Endodermal cell (in vitro differentiated cells): ENCODE measurements at places on chromosomes 5 and 9. TPM values are rescaled to one million over a fixed set of nuclear protein-coding genes. Genes with fewer than 3 reads are reported as not detected.

DNA sequence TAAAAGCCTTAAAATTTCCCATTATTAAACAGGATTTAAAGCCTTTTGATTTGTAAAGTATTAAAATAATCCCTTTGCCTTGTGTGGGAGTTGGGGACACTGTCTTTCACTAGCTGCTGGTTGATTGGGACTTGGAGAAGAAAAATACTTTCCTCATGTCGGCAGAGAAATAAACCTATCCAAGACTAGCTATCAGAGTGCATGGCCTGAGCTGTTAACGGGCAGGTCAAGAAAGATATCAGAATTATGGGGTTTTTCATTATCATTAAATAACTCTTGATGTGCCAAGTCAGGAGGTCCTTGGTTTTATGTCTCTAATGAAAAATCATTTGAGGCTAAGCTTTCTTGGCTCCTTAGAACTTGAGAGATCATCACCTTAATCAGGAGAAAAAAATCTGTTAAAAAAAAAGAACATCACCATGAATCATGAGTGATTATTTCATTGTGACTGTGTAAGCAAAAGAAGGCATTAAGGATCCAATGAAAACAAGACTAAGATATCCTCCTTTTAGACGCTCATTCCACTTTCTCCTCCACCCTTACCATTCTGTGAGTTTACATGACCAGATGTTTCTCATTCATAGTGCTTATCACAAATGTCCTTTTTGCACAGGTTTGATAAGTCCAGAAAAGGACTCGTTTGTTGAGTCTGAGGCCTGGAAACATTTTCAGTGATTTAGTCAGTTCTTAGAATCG is 140.4 kb upstream of the EGFLAM start:
- no peaks in the 10 kb centered on the region for H3K27me3 ChIP-seq
- no peaks in the 10 kb centered on the region for H3K4me1 ChIP-seq
- no peak overlapping the region for H3K27ac ChIP-seq
- H3K36me3 ChIP-seq, result no peaks in the 10 kb centered on the region
- H3K4me3 ChIP-seq, result no peak overlapping the region

AMBP gene
- 1.3 to 2.9 TPM (median 2.7 TPM) in 3 replicates for total RNA-seq

DNA sequence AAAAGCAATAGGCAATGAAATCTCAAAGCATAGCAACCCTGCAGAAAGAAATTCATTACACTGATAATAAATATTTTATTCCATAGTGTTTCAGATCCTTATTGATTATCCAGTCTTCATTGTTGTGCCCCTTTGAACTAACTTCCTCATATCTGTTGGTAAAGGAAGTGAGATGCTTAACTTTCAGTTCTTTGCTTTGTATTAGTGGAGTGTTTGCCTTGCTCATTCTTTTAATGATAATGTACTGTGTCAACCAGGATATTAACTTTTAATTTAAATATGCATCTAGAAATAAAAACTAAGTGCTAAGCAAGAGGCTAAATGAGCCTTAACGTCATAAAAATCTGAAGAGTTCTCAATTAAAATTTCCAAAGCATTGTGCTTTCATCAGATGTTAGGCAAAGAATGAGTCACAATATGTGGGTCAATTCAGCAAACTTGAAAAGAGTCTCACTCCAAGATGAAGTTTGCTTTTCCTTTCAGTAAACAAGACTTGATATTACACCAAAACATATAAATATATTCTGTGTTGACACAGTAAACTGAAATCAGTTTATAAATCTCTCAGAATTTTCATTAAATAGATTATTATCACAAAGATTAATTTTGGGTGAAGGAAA is 105.9 kb downstream of the GIN1 start:
- DNase-seq, result no peak
- no peaks in the 10 kb centered on the region for H3K27me3 ChIP-seq
- H3K36me3 ChIP-seq, result no peaks in the 10 kb centered on the region
- no peak overlapping the region for H3K27ac ChIP-seq

DNA sequence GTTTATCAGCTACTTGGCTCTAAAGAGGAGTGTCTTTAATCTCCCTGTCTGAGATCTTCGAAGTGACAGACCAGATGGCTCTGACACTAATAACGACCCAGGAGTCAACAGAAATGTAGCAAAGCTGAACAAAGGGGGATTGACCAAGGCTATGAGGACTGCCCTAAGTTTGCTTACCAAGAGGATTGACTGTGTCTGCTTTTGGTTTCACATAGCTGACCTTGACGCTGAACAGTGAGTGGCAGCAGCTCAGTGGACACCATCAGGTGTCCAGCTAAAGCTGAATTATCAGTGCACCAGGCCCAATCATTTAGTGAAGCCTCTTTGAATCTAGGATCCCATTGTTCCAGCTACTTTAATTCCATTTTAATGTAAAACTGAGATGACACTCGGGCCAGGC is 262.6 kb downstream of the COX7C start:
- H3K4me3 ChIP-seq, result no peak overlapping the region
- H3K4me1 ChIP-seq, result peaks cover 26% of the 10 kb centered on the region
- H3K27ac ChIP-seq, result peak overlapping the region; percentile 6
- H3K27me3 ChIP-seq, result no peaks in the 10 kb centered on the region

- H3K27ac ChIP-seq, result no peak overlapping the region
- peaks cover 4% of the 10 kb centered on the region for H3K4me1 ChIP-seq
- H3K4me3 ChIP-seq, result no peak overlapping the region
These were observed 6.2 kb downstream of the NEK6 start for GRCh38 chr9:124263800-124264426.

ADRA1B gene
- 0.53 to 0.63 TPM (median 0.60 TPM) in 3 replicates for total RNA-seq

- no peaks in the 10 kb centered on the region for H3K27me3 ChIP-seq
- no peaks in the 10 kb centered on the region for H3K4me1 ChIP-seq
- no peaks in the 10 kb centered on the region for H3K36me3 ChIP-seq
- no peak for DNase-seq
- H3K27ac ChIP-seq, result no peak overlapping the region
These were observed 202.2 kb downstream of the GABBR2 start for GRCh38 chr9:98506422-98507054.

GMCL2 gene
- total RNA-seq, result not detected in 2 replicates

- H3K4me3 ChIP-seq, result no peak overlapping the region
- no peak for DNase-seq
- H3K27ac ChIP-seq, result no peak overlapping the region
These were observed 752.4 kb upstream of the SEMA6A start for GRCh38 chr5:117326997-117327396.

- H3K27me3 ChIP-seq, result no peaks in the 10 kb centered on the region
- H3K4me1 ChIP-seq, result no peaks in the 10 kb centered on the region
- peak; percentile 47 for DNase-seq
- H3K36me3 ChIP-seq, result no peaks in the 10 kb centered on the region
These were observed 53.7 kb downstream of the EXD3 start for GRCh38 chr9:137369061-137369787.

GRCh38 chr5:16602182-16602581 is 14.6 kb downstream of the RETREG1 start:
- no peak for DNase-seq
- no peak overlapping the region for H3K4me3 ChIP-seq
- H3K27ac ChIP-seq, result no peak overlapping the region
- no peaks in the 10 kb centered on the region for H3K27me3 ChIP-seq
- no peaks in the 10 kb centered on the region for H3K36me3 ChIP-seq

HTR1A gene
- total RNA-seq, result not detected in 2 replicates

DNA sequence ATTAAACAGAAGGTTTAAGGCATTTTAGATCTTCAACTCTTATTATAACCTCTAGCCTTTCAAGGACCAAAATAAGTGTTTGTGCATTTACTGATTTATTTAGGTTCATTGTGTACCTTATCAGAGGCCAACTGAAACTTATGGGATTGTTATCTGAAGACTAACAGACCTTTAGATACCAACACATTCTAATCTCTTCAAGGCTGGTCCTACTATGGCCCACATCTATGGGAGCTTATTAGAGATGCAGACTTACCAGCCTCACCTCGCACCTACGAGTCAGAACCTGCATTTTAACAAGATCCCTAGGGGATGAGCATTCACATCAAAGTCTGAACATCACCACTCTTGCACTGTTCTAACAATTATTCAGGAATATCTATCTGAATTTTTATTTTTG is 1.9 kb downstream of the IARS1 start:
- no peak overlapping the region for H3K27ac ChIP-seq
- H3K27me3 ChIP-seq, result no peaks in the 10 kb centered on the region
- no peak for DNase-seq
- peak overlapping the region; percentile 91 for H3K4me3 ChIP-seq
- H3K4me1 ChIP-seq, result peaks cover 14% of the 10 kb centered on the region

LMNB1 gene
- total RNA-seq, result 105 to 205 TPM (median 194 TPM) in 3 replicates

KIAA0825 gene
- 2.5 and 3.1 TPM in 2 replicates for total RNA-seq
